Activated CD4-positive, alpha-beta memory T cell treated with anti-CD3 and anti-CD28 coated beads, Interleukin-2, amount 10 ng/mL, durations not matched to agents 7 days and 5 days (primary cell): ENCODE measurements at places on chromosomes 2 and 18. TPM values are rescaled to one million over a fixed set of nuclear protein-coding genes. Genes with fewer than 3 reads are reported as not detected.

The KIF5C gene
- 21.7 TPM for total RNA-seq

DNA sequence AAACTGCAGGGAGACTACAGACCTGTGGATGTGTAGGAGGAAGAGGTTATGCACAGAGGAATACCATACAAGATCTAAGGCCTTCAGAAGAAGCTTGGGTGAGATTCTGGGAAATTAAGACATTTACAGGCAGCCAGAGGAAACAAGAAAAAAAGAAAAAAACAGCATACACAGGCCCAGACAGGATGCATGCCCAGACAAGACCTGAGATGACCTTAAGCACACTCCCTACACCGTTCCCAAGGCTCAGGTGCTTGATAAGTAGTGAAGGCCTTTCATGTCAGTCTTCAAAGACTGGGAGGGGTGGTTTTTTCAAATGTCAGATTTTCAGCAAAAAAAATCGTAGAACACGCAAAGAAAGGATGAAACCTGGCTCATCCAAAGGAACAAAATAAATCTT is 83.0 kb downstream of the CCDC138 start:
- no peak for DNase-seq

GRCh38 chr2:201308914-201309313 is 48.2 kb downstream of the FLACC1 start:
- DNase-seq: no peak

DNA sequence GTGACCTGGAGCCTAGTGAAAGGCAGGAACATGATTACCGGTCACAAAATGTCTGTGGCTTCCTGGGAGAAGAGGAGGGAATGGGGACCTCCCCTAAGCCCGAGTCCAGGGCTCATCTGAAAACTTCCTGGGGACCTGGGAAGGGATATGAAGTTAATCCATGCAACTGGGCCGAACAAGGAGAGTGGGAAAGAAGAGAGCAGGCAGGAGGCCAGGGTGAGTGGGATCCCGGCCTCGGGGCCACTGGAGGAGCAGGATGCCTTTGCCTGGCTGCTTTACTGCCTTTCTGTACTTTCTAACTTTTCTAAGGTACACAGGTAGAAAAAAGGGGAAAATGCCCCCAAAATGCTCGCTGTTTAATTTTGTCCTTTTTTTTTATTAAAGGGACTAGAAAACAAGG is 43.4 kb upstream of the MAL start:
- DNase-seq: no peak

DNA sequence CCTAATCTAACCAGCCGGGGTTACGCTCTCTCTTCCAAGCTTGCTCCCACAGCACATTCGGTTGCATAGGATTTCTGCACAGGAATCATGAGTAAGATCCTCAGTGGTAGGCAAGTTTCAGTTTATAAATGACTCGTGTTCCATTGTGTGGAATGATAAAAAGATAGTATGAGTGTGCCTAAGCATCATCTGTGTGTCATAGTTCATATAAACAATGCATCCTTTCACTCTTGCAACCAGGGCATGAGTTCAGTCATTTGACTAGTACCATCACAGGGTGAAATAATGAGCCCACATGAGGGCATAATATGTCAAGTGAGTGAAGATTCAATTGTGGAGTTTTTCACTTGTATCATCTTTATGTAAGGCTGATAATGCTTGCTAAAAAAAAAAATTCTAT is 417.1 kb upstream of the CDH2 start:
- no peak for DNase-seq

DNA sequence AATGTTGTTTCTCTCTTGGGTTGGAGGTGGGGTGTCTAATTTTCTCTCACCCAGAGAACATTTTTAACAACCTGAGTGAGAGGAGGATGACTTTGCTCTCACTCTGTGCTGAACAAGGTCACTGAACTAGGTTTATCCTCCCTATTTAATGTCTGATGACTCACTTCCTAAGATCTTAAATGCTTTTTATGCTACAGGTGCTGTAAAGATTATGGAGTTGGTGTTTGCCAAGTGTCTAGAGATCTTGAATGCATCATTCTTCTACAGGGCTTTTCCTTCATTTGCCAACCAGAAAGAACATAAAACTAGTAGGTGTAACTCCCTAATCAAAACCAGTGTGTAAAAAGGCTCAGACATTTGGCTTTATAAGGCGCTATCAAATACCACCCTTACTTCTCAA is 350.5 kb upstream of the ETAA1 start:
- no peak for DNase-seq

DNA sequence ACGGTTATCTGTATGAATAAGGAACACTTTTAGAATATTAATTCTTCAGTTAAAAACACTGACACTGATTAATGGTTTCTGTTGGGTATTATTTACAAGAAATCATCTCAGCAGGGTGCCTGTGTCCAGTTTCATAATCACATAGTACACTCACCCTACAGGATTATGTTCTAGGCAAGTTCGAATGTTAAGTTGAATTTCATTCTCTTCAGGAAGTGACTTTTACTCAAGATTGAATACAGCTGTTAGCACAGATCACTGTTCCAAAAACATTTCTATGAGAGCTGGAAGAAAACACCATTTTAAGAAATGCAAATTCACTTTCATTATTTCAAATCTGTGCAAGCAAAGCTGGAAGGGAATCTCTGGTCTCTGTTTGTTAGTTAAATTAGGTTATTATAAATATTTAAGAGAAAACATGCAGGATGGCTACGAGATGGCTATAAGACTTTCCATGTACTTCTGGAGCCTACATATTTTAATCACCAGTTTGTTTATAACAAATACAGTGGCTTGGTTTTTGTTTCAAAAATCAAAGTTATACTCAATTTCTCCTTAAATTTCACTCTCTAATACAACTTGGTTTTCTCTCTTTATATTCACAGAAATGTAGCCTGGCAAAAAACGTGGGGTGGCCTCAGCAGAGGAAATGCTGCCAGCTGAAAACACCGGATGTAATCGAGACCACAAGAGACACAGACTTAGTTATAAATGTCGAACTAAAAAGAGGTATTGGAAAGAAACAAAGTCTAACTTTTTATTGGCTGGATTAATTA is 65.8 kb downstream of the RBMS1 start:
- peak; percentile 68 for DNase-seq

- DNase-seq: no peak
These were observed 124.3 kb downstream of the XRCC5 start for GRCh38 chr2:216233281-216233995.

DNA sequence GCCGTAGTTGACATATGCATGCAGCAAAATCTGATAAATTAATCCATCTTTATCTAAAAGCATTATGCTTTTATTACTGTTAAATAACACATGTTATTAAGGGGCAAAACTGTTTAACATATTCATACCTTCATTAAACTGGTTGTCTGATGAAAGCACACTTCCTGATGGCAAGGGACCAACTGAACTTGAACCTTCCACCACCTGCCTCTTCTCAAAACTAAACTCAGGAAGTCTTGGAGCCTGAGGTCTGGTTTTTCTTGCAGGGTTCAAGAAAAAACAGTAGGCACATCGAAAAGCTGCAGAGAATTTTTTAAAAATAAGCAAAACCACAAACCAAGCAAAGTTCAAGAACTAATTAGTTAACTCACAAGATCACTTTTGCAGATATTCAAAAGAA is 64.9 kb downstream of the LNPK start:
- DNase-seq: no peak

- DNase-seq: no peak
These were observed 338.7 kb downstream of the CDH2 start for GRCh38 chr18:27838225-27838624.

- DNase-seq: no peak
These were observed 143.8 kb downstream of the PIEZO2 start for GRCh38 chr18:11005528-11005927.

GRCh38 chr18:50886929-50887328 is 8.0 kb downstream of the ME2 start:
- no peak for DNase-seq

GRCh38 chr2:195711478-195711877 is 54.5 kb downstream of the SLC39A10 start:
- no peak for DNase-seq

The EN1 gene
- not detected for total RNA-seq

GRCh38 chr18:5503740-5504139 is 40.1 kb downstream of the EPB41L3 start:
- DNase-seq: no peak

The VWA3B gene
- total RNA-seq: not detected

GRCh38 chr2:74845217-74845751 is 11.4 kb downstream of the HK2 start:
- peak; percentile 55 for DNase-seq

DNA sequence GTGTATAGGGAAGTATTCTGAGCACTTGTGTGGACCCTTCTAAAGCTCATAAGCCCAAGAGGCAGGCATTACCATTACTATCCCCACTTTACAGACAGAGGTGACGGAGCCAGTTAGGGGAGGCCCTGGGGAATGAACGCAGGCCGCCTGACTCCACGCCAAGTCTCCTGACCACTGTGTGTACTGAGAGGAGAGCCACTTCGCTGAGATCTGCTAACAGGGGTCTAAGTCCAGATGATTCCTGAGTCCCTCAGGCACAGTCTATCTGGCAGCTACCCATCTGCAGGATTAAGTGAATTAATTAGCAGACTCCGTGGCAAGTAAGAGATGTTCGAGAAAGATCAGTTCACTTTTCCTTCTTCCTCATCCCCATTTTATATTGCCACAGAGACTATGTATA is 13.7 kb downstream of the CYB5A start:
- DNase-seq: no peak

GRCh38 chr2:77579076-77579769 is 57.0 kb upstream of the LRRTM4 start:
- no peak for DNase-seq

- peak; percentile 18 for DNase-seq
These were observed 22.2 kb downstream of the ZSCAN30 start for GRCh38 chr18:35267809-35268208.

The SIX2 gene
- not detected for total RNA-seq

DNA sequence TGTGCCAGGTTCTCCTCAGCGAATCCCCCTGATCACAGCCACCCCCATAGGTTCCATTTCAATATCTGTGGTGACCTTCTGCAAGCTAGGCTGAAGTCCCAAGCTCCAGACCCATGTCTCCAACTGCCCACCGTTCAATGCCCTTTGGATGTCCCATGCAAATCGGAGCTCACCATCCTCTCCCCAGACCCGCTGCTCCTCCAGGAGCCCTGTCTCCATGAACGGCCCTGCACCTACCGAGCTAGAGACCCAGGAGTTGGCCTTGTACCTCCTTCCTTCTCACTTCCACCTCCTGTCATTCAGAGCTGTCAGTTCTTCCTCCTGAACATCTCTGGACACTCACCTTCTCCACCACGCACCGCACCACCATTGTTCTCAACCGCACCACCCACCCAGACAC is 1.0 kb upstream of the FAHD2A start:
- DNase-seq: no peak

DNA sequence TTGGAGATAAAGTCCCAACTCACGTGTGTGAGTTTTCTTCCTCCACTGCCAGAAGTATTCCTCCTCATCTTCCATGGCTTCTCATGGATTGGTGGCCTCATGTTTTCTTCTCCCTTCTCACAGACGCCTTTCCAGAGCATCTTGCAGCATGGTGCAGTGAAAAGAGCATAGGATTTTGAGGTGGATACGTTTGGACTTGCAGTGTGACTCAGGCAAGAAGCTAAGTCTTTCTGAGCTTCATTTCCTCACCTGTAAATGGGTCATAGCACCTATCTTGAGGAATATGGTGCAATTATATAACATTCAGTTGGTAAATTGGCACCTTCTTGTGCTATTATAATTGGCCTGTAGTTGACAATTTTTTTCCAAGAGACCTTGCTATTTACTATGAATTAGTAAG is 247.6 kb downstream of the RDH14 start:
- DNase-seq: no peak

DNA sequence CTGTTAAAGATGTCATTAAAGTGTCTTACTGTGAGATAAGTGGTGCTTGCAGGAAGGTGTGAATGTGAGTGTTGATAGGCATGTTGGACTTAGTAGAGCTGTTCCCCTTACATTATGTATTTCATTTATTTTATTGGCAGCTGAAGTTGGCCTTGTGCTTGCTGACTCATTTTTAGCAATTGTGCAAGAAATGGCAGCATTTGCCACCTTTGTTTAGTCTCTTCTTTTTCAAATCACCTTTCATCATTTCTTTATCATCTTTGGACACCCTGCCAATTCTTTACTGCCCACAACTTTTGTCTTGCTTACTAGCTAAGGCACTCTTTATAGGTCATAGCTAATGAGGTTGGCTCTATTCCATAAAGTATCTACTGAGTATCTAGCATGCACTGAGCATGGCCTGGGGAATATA is 130.3 kb upstream of the LYPD6 start:
- no peak for DNase-seq

- no peak for DNase-seq
These were observed 139.9 kb downstream of the TANC1 start for GRCh38 chr2:159108181-159108893.

- DNase-seq: no peak
These were observed 62.6 kb downstream of the ETAA1 start for GRCh38 chr2:67459761-67460160.

The KANSL3 gene
- total RNA-seq: 60.9 TPM

DNA sequence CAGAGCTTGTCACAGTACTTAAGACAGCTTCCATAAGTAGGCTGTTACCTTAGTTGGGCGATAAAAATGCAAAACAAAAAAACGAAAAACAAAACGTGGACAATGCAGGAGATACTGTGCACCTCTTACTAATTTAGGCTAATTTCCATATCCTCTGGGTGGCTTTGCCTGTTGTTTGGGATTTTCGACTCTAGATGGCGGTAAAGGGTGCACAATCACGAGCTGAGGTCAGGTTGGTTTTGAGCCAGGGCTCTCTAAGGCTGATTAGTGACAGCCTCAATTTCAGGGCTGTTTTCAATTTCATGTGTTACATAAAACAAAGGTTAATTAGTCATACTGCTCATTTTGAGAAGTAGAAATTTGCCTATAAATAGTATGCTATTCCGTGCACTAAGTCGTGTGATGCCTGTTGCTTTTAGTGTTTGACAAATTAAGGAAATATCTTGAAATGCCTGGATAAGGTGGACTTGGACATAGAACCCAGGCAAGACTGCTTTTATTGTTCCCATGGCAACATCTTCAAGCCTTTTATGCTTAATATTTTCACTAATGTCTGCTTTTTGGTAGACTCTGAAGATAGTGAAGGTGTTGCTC is 493.1 kb downstream of the SOCS6 start:
- peak; percentile 38 for DNase-seq

GRCh38 chr18:66193394-66193793 is 410.5 kb downstream of the CDH19 start:
- no peak for DNase-seq

DNA sequence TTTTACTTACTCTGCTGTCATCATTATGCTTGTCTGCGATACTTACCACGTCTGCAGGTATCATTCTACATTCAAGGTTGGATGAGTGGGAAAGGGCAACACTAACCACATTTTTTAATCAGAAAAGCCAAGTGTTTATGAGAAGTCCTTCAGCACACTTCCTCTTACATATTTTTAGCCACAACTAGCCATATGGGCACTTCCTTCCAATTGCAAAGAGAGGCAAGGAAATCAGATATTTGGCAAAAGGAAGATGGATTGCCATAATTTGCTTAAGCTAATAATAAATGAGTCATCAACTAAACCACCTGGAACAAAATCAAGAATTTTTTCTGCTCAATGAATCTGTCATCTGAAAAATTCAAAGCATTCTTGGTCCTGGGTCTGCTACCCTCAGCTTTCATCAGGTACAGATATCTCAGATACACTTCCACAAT is 16.7 kb upstream of the MRO start:
- DNase-seq: no peak

The INHA gene
- total RNA-seq: not detected
